Chondrocyte (in vitro differentiated cells): ENCODE measurements at places on chromosomes 6 and 20. TPM values are rescaled to one million over a fixed set of nuclear protein-coding genes. Genes with fewer than 3 reads are reported as not detected.

DNA sequence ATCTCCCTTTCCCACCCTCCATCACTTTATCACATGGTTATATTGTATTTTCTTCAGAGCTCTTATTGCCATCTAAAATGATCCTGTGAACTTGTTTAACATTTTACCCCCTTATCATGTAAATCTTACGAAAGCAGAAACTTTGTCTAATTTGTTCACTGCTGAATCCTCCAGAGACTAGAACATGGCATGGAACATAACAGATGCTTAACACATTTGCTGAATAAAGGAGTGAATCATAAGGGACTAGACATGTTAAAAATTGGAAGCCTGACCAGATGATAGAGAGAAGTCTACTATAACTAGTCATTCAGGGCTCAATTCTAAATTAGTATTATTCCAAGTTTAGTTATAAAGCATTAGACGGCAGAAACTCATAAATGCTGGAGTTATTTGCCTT lies 73.3 kb downstream of the MAN1A1 start:
- DNase-seq, result no peak

DNA sequence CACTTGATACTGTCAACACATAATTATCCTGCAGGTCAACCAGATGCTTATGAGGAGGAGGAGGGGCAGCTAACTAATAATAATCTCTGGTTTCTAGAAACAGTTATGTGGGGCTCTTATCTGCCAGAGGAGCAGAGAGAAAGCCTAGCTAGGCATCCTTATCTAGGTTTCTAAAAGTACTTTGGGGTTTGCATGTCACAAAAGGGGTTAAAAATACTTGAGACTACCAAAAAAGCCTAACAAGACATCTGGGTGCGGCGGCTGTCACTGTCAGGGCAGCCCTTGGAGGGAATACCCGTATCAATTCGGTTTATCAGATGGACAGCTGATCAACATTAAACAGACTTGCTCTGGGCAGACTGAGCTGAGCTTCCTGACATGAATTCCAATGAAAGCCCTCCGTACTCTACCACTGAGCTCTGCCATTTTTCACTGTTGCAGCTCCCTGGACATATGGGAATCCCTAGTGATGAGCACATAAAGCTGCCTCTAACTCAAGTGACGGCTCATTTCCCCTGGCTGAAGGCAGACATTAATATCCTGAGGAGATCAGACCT lies 166.6 kb downstream of the PDSS2 start:
- DNase-seq, result no peak

GRCh38 chr6:20952699-20953474 lies 418.6 kb downstream of the CDKAL1 start:
- no peak for DNase-seq

GRCh38 chr6:32113386-32114352 lies 4.5 kb upstream of the TNXB start:
- DNase-seq, result no peak

DNA sequence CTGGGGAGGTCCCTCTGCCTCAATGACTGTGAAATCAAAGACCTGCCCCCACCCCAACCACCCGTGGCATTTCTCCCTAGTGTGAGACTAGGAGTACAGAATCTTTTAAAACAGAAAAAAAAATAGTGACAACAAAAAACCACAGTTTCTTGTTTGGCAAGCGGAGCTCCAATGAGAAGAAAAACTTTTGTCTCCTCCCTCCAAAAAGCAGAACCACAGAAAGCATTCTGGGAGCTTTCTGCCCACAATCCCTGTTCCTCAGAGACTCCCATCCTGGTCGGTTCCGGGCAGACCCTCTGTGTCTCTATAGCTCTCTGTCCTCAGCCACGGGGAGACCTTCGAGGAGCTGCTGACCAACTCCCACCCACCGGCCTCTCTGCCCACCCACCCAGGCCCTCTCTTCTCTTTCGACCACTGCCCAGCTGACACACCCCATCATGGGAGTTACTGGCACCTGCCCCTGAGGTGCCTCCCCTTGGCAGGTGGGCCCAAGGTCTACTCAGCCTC lies 4.9 kb downstream of the PREX1 start:
- no peak for DNase-seq

DNA sequence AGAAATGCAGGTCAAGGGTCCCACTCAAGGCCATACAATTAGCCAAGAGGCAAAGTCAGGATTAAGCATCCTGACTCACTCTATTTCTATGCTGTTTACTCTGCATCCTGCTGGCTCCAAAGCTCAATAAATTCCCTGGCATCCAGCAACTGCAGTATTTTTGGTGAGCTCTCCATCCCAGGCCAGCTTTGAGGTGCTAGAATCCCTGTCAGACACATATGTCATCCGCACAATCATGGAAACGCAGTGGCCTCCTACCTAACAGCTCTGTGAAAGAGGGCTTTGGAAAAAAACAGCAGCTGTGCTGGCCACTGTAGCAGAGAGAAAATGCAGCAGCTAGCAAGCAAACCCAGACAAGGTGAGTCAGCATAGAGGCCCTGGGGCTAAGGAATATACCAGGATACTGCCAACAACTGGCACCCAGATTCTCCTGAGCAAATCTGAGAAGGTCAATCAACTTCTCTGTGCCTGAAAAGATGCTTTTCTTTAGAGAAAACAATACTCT lies 58.4 kb downstream of the ANKEF1 start:
- DNase-seq, result no peak

- no peak for DNase-seq
These were observed 40.0 kb downstream of the NOL4L start for GRCh38 chr20:32544893-32545840.

DEFB123 gene
- not detected in 3 replicates for total RNA-seq

MICB gene
- total RNA-seq, result 7.8 to 9.4 TPM (median 9.0 TPM) in 3 replicates

CHMP4B gene
- total RNA-seq, result 78.8 to 124 TPM (median 122 TPM) in 3 replicates

WFDC5 gene
- total RNA-seq, result not detected in 3 replicates

ADGRB3 gene
- 1.5 TPM in 1 of 3 replicates, not detected in the others for total RNA-seq

XKR7 gene
- total RNA-seq, result 0.02 TPM in 1 of 3 replicates, not detected in the others

DNA sequence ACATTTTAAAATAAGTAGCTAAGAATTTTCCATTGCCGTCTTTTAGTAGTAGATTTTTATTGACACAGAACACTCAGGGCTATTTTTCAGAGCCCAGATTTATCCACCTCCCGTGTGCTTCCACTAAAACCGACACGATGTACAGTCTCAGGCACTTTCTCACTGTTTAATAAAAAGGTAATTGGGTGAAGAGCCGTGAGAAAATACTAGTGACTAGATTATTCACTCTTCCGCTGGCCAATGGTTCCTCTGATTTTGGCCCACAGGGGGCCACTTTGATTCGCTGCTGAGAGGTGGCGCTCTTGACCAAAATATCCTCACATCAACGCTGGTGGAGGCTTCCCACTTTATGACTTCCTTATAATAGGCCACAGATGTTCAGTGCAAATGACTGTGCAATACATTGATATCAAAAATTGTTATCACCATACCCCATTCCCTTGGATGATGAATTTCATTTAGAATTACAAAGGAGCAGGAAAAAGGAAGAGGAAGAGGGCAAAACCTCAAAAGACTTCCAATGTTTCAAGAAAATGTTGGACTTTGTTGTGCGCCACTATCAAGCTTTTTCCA lies 12.3 kb upstream of the HDDC2 start:
- no peak for DNase-seq
